ENCODE measurements at places on chromosomes 3 and 15.

DNA sequence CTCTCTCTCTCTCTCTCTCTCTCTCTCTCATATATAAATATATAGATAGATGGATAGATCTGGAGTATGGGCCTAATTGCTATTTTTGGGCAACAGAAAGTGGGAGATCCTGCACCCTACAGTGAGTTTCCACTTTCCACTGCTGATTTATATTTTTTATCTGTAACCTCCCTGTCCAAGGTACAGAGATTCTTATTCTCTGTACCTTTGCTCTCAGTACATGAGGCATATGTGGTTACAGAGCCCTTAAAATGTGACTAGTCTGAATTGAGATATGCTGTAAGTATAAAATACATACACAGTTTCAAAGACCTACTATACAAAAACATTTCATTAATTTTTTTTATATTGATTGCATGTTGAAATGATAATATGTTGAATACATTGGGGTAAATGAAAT lies 51.1 kb upstream of the FOXP1 start:
- no peak for DNase-seq

DNA sequence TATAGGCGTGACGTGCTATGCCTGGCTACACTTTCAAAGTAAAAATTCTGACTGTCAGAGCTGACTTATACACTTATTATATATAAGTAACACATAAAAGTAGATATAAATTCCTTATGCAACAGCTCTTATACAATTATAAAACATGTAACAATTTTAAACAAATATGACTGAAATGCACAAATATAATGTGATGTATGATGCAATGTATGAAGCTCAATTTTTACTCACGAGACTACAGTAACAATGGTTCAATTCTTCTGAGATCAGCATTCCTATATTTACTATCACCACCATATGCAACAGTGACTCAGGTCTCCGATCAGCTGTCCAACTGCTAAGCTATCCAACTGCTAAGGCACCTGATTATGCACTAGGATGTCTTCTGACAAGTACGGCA lies 8.2 kb downstream of the BNIP2 start:
- no peak for DNase-seq

DNA sequence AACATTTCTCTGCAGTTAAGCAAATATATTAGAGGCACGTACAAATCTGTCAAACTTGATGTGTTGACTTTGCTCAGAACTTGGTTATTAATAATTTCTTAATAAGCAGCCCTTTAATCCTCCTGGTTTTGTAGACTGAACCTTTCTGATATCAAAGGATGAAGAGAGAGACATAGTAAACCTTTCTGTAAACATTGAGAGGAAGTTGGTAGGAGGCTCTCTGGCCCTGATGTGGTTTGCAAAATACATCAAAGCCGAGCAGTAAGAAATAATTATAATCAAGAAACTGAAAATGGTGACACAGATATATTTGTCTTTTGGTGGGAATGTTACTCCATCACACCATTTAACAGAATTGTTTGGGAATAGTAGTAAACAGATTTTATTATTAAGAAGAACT lies 111.9 kb downstream of the OXSM start:
- no peak for DNase-seq

GRCh38 chr3:66483409-66483906 lies 17.4 kb downstream of the LRIG1 start:
- DNase-seq: no peak

GRCh38 chr3:72318504-72319193 lies 529.6 kb downstream of the SHQ1 start:
- no peak for DNase-seq

DNA sequence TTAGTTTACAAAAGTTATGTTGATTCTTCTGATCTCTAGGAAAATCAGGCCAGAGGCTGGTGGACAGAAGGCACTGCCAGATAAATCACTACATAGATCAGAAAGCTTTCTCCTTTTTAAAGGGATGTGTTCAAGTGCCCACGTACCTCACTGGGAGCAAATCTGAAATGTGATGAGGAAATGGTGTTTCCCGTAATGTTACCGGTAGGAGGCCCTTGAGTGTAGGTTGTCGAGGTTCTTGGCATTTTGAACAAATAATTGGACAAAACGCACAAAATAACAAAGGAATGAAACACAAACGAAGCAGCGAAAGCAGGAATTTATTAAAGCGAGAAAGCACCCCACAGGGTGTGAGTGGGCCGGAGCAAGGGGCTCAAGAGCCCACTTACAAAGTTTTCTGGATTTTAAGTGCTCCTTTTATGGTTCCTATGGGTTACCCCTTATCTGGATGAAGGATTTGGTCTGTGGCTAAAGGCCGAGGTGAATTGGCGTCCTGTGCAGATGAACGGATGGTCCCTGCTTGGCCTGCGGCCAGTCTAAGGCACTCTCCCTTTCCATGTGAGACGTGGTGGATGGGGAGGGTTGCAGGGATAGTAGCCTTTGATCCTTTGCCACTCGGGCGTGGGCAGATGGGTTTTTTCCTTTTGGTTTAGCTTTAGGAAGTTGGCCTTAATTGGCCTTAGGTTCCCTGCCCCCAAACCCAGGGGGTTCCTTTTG lies 1.0 kb downstream of the SNX1 start:
- no peak for DNase-seq

Measured in epithelial cell of prostate (primary cell).